Chondrocyte (in vitro differentiated cells): ENCODE measurements at places on chromosomes 4 and X. TPM values are rescaled to one million over a fixed set of nuclear protein-coding genes. Genes with fewer than 3 reads are reported as not detected.

- DNase-seq = no peak
These were observed 50.3 kb downstream of the CHRDL1 start for GRCh38 chrX:110745288-110745687.

Gene LRP2BP
- 0.46 to 0.52 TPM (median 0.49 TPM) in 3 replicates for total RNA-seq

GRCh38 chrX:703866-704265 is 73.3 kb downstream of the SHOX start:
- no peak for DNase-seq

- DNase-seq = no peak
These were observed 953.6 kb upstream of the AGA start for GRCh38 chr4:178395798-178396197.

DNA sequence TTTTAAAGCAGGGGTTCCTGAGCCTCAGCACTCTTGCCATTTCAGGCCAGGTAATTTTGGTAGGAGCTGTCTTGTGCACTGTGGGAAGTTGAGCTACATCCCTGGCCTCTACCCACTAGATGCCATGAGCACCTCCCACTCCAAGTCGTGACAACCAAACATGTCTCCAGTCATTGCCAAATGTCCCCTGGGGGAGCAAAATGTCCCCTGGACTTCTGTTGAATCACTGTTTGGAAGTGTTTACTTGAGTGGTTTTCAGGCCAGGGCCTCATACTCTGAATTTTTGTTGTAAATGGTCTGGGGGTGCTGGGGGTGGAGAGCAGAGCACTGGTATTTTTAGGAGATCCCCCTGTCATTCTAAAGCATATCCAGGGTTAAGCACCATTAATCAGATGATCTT is 3.2 kb downstream of the PDK3 start:
- DNase-seq = no peak

Gene FTSJ1
- 53.3 to 68.0 TPM (median 55.9 TPM) in 3 replicates for total RNA-seq

Gene DCK
- 14.0 to 16.7 TPM (median 14.9 TPM) in 3 replicates for total RNA-seq

Gene PPARGC1A
- 2.1 to 6.6 TPM (median 2.2 TPM) in 3 replicates for total RNA-seq

Gene ZMAT1
- total RNA-seq = 3.4 to 4.7 TPM (median 4.0 TPM) in 3 replicates

Gene ACSL1
- 40.9 to 58.1 TPM (median 41.2 TPM) in 3 replicates for total RNA-seq

- DNase-seq = no peak
These were observed 326.3 kb downstream of the IQCM start for GRCh38 chr4:149489321-149489720.

DNA sequence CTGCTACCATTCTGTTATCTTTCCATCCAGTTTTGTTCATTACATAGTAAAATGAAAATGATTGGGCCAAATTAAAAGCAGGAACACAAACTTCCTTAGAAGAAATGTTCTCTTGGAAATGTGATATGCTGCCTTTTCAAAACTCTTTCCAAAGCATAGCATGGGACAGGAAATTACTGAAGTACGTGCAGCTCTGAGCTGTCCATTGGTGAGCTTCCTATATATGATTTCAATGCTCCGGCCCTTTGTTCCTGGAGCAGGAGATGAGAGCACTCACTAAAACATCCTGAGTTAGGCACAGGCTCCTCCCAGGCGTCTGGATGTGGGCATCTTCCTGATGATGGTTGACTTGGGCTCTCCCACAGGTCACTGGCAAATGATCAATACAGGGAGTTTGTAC is 33.0 kb upstream of the ANXA3 start:
- no peak for DNase-seq

Gene ARSJ
- 38.8 to 80.9 TPM (median 77.7 TPM) in 3 replicates for total RNA-seq

- no peak for DNase-seq
These were observed 78.7 kb upstream of the OGT start for GRCh38 chrX:71454222-71454621.

GRCh38 chr4:112077743-112078142 is 67.5 kb upstream of the FAM241A start:
- DNase-seq = no peak

Gene SLC10A7
- total RNA-seq = 7.6 to 19.6 TPM (median 13.6 TPM) in 3 replicates

Gene PRDM8
- total RNA-seq = 0.07 TPM in 1 of 3 replicates, not detected in the others

GRCh38 chr4:20265726-20266125 is 14.0 kb downstream of the SLIT2 start:
- DNase-seq = no peak

DNA sequence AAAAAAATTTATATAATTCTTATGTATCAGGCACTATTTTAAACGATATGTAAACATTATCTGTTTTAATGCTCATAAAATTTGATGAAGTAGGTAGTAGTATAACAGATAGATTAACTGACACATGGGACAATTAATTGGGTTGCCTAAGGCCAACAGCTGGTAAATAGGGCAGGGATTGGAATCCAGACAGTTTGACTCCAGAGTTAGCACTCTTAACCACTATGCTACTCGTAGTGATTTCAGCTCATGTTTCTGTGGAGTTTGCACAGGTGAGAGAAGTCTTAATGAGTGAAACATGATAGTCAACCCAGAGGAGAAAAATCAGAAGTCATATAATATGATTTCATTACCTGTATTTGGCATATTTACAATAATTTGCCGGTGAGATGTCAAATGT is 126.0 kb upstream of the WDFY3 start:
- DNase-seq = no peak

GRCh38 chr4:99029018-99029735 is 33.7 kb downstream of the METAP1 start:
- no peak for DNase-seq

- no peak for DNase-seq
These were observed 323.6 kb upstream of the DIPK2B start for GRCh38 chrX:45524296-45524695.

Gene DDIT4L
- 0.20 to 0.38 TPM in 2 of 3 replicates, not detected in the other for total RNA-seq

GRCh38 chr4:41510179-41510578 is 27.8 kb upstream of the LIMCH1 start:
- no peak for DNase-seq

DNA sequence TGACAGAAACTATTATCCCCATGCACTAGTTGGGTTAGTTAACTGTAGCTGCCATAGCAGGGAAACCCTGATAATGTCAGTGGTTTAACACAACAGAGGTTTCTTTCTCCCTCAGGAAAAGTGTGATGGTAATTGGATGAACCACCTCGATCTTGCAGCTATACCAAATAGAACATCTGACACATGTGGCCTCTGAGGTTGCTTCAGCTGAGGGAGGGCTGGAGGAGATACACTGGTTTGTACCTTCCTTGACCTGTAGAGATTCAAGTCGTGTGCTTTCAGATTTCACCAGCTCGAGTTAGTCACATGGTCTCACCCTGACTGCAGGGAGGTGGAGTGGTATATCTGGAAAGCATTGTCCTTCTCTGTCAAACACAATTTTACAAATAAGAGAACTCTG is 147.2 kb upstream of the SFRP2 start:
- no peak for DNase-seq

GRCh38 chr4:168715896-168716295 is 219.0 kb downstream of the PALLD start:
- DNase-seq = no peak

DNA sequence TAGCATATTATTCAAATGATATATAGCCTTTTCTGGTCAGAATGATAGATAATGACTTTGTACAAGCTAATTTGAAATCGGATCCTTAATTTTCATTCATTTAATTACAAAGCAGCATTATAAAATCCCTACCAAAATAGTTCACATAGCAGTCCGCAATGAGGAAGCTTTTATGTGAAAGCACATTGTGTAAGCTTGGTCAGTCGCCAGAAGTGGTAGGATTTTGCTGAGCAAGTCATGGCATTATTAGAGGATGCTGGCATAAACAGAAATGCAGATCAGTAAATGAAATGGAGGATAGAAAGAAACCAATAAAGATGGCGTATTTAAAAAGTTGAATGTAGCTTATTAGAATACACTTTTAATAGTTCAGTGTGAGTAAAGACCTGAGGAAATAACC is 93.2 kb upstream of the DIAPH2 start:
- DNase-seq = no peak

DNA sequence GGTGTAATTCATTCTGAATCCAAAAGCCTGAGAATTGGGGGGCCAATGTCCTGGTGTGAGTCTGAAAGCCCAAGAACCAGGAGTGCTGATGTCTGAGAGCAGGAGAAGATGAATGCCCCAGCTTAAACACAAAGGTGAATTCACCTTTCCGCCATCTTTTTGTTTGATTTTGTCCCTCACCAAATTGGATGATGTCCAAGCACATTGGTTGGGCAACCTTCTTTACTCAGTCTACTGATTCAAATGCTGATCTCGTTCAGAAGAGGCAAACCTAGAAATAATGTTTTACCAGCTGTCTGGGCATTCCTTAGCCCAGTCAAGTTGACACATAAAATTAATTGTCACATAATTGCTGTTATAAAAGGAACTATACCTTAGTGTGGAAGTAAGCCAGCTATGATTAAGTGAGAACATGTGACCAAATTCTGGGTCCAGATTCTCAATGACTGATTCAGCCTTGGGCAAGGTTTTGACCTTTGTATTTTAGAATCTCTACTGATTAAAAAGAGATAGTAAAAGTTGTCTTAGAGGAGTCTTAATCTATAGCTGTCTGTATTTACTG is 34.5 kb upstream of the SLC4A4 start:
- no peak for DNase-seq

Gene FHIP1A
- 1.7 to 4.8 TPM (median 1.8 TPM) in 3 replicates for total RNA-seq

- no peak for DNase-seq
These were observed 199.5 kb upstream of the HS3ST1 start for GRCh38 chr4:11628093-11628725.
